Stimulated activated CD4-positive, alpha-beta T cell treated with anti-CD3 and anti-CD28 coated beads, Interleukin-12 subunit alpha, Interleukin-12 subunit beta, amount 100 ng/mL, for 48 hours (primary cell): ENCODE measurements at places on chromosomes 7 and 10.

- no peak for DNase-seq
Measured at GRCh38 chr10:125300937-125301336, 140.6 kb upstream of the CTBP2 start.

GRCh38 chr7:127250312-127251035 lies 2.3 kb downstream of the GRM8 start:
- DNase-seq = no peak

DNA sequence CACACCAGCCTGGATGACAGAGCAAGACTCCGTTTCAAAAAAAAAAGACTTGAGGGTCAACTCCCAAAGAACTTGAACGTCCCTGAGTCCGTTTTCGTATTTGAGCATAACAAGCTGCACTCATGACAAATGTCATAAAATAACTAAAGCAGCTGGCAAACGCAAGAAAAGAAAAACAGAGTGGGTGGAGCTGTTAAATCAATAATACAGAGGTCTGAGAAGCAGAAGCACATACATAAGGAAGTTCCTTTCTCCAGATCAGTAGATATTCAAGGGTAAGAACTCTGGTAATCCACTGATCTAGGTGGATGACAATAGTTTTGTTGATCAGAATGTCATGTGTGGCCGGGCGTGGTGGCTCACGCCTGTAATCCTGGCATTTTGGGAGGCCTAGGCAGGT lies 150.1 kb downstream of the FAM107B start:
- no peak for DNase-seq

DNA sequence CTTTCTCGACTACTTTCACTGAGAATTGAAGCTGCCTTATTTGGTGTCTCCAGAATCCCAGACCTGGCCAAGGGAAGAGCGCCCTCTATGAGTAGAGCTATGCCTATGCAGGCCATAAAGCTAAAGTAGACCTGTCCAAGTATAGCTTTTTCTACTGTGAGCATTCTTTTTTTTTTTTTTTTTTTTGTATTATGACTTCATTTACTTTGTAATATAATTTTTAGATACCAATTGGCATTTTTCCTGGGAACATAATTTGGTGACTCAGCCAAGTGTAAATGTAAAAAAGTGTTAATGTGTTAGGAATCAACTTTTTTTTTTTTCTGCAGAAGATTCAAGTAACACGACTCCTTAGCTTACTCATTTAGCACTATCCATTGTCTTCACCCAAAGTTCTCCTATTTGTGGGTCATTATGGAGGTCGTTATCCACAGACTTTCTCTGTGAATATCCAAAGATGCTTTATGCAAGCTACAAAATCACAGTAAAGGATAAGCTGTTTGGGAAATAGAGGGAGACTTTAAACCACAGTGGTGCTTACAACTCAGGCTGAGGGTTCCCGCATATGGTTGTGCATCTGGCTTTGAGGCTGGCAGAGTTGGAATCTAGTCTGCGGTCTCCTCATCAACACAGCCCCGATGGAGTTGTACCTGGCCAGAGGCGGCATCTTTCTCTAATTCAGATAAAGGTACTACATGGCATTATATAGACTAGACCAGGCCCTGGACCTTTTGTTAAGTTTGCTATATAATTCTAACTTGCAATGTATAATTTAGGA lies 1040.2 kb upstream of the SORCS1 start:
- no peak for DNase-seq

DNA sequence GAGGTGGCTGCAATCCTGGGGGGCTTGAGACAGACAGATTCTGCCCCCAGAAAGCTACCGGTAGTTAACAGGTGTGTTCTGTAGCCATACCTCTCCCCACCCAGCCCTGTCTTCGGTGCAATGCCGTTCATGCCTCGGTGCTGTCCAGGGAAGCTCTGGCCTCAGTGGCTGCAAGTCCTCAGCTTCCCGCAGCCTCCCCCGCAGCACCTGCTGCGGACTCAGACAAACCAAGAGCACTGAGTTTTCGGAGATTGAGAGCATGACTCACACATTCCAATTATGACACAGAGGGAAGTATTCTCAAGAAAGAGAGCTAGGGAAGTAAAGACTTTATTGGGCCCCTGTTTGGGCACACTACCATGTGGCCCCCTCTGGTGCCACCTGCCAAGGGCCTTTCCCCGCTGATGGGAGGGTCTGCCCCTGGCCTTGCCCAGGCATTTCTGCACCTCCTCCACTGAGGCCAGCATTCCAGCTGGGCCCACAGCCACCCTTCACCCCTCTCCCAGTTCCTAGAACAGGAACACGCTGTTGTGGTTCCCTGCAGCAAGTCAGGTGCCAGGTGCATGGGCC lies 30.2 kb upstream of the EZH2 start:
- DNase-seq = peak; percentile 53

GRCh38 chr10:23381298-23382040 lies 36.9 kb upstream of the C10orf67 start:
- DNase-seq = no peak

GRCh38 chr7:44287488-44288380 lies 37.7 kb downstream of the CAMK2B start:
- no peak for DNase-seq

GRCh38 chr10:21510241-21511094 lies 15.0 kb downstream of the SKIDA1 start:
- no peak for DNase-seq

- DNase-seq = no peak
Measured at GRCh38 chr10:16856567-16856966, 39.3 kb upstream of the RSU1 start.

DNA sequence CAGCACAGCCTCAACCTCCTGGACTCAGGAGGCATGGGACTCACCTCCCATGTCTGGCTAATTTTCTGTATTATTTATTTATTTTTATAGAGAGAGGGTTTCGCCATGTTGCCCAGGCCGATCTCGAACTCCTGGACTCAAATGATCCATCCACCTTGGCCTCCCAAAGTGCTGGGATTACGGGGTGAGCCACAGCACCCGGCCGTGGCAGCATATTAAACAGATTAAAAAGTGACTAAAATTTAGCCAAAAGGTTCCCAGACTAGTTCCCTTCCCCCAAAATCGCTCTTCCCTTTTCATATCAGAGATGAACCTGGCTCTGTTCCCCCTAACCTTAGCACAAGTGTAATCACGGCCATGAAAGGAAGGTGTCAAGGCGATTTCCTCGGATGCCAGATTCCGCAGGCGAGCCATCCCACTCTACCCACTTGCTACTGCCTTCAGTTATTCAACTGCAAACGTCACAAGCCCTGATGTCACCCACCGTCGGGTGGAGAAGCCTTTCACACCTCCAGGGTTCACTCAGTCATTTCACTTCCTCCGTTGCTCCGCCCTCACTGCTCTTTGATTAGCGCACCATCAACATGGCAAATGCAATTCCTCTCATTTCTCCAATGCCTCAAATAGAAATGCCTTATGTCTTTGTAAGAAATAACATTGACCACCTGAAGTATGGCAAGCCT lies 104.7 kb upstream of the RHEB start:
- DNase-seq = no peak

DNA sequence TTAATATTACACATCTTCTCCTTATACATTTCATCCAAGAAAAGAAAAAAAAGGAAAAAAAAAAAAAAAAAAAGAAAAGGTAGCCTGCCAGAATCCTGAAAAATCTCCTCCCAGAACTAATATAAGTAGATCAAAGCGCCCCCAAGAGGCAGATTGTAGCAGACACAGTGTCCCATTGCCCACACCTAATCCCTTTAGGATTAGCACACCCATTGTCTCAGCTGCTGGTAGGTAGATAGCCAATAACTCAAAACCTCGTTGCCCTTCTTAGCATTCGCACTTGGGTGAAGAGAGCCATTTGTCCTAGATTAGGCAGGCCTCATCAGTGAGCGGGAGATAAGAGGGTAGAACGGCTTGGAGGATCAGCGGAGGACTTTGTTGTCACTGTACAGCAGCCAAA lies 100.2 kb upstream of the SORCS1 start:
- DNase-seq = no peak

- no peak for DNase-seq
Measured at GRCh38 chr7:136136906-136137454, 159.8 kb upstream of the MTPN start.

DNA sequence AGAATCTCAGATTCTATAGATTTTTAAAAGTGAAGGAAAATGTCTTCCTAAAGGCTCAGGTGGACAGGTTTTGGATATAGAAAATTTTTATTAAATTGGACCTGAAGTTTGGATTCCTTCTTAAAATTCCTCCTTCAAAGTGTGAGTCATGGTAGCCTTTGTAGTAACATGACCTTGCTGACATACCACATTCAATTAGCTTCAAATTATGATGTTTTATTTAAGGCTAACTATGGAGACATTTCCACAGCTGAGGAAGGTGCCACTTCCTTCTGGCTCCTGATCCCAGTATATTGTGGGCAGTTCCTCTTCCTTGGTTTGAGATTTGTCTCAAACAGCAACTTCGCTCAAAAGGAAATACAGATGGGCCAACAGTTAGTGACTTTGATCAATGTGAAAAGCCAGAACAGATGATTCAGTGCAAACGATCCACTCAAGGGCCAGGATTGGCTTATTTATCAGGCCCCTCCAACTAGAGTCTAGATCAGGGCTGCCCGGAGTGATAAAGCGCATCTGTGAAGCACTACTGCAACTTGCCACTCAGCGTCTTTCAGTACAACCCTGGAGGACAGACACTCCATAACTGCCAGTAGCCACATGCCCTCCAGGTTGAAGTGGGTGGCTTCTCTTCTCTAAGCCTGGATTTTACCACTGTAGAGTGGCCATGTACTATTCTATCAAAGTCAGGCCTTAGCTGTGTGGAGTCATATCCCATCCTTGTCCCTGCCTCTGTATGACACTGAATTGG lies 573.5 kb downstream of the KIF20B start:
- DNase-seq = no peak

- DNase-seq = no peak
Measured at GRCh38 chr10:71243756-71244395, 31.5 kb downstream of the UNC5B start.

GRCh38 chr10:13003759-13004158 lies 2.2 kb upstream of the CCDC3 start:
- no peak for DNase-seq

DNA sequence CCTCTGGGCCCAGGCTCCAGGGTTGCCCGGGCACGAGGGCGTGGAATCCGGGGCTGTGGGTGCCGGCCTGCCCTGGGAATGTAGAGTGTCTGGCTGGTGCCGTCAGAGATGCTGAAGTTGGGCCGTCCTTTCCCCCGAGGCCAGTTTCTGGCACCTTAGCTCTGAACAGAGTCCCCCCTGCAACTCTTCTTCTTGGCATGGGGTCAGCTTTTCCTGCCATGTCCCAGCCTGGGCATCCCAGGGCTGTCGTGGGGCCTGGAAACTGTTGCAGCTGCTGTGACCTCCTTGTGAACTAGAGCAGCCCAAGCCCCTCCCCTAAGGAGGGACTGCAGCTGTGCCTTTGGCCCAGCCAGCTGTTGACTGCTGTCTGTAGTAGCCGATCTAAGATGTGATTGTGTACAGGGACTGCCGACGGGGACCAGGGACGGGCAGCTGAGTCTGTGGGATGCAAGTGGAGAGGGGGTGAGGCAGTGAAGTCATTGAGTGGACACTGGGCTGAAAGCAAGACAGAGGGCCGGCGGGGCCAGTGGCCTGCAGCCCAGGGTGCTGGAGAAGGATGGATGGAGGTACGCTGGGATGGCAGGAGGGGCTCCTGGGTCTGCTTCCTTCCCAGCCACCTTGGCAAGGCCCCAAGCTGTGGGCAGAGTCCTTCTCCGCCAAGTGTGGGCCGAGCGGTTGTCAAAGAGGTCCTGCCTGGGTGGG lies 35.8 kb downstream of the GBX1 start:
- no peak for DNase-seq

- DNase-seq = peak; percentile 78
Measured at GRCh38 chr10:102449321-102450123, 1.8 kb downstream of the C10orf95 start.

DNA sequence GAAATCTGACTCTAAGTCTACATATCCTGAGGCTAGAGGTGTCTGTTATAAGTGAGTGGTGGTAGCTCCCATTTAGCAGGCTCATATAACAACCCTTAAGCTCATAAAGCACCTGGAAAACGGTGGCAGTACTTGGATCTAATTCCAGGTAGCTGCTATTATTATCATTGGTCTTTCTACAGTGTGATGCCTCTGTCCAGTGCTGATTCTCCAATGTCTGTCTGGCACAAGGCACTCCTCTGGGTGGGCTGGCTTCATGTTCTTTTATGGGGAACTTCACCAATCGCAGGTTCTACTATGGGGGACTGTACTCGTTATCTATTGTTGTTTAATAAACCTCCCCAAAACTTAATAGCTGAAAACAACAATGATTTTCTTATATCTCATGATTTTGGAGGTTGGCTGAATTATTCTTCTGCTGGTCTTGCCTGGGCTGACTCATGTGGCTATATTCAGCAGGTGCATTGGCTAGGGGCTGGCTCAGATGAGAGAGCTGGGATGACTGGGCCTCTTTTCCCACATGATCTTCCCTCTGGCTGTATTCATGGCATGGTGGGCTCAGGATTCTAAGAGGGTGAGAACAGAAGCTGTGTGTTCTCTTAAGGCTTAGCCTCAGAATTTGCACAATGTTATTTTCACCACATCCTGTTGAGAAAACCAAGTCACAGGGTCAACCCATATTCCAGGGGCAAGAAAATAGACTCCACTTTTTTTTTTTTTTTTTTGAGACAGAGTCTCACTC lies 93.0 kb upstream of the PCGF5 start:
- no peak for DNase-seq

DNA sequence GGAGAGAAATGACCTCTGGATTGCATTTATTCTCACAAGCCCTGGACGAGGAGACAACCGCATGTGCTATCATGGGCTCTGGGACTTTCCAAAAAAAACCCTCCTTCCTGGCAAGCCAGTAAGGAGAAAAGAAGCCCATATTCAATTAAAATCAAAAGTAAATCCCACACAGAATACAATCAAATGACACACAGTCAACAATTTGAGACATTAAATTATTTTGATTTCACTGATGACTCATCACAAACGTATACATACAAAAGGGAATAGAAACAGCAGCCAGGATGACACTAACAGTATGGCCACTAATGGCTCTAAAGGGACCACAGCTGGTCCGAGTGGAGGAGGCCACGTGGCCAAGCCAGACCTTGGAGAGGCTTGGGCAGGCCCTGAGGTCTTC lies 24.9 kb downstream of the LRRC20 start:
- no peak for DNase-seq
